ENCODE measurements at places on chromosomes 13 and 19.

- H3K4me3 ChIP-seq, result no peak overlapping the region
- H3K4me1 ChIP-seq, result peaks cover 28% of the 10 kb centered on the region
- H3K36me3 ChIP-seq, result peaks cover 41% of the 10 kb centered on the region
- H3K27me3 ChIP-seq, result no peaks in the 10 kb centered on the region
- no peak overlapping the region for H3K27ac ChIP-seq
- peak; percentile 55 for DNase-seq
Observed at GRCh38 chr19:48990400-48990799, 2.7 kb downstream of the GYS1 start.

DNA sequence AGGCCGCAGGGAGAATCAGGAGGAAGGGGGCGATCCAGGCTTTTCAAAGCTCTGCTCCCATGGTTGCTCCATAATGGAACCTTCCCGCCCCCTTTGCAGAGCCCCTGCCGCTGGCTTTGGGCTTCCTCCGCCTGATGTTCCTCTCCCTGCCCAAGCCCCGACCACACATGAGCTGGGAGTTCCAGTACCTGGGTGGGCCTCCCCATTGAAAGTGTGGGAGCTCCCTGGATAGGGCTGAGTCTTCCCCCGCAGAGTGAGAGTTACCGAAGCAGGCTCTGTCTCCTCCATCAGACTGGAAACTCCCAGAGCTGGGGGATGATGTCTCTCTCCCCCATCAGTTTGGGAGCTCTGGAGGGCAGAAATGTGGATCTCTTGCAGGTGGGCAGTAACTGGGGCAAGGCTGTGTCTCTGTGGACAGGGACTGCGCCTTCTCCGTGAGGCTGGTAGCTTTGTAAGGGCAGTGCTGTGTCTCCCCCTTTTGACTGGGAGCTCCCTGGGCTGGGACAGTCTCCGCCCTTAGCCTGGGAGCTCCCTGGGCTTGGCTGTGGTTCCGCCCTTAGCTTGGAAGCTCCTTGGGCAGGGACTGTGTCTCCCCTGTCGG, 722 bp downstream of the DCAF15 start:
- peaks cover 6% of the 10 kb centered on the region for H3K4me1 ChIP-seq
- H3K36me3 ChIP-seq, result peaks cover 33% of the 10 kb centered on the region
- H3K27me3 ChIP-seq, result no peaks in the 10 kb centered on the region
- H3K4me3 ChIP-seq, result peak overlapping the region; percentile 98

GRCh38 chr19:18491995-18492953, 29.6 kb downstream of the ELL start:
- H3K27ac ChIP-seq, result no peak overlapping the region

GRCh38 chr19:4010808-4011110, 3.2 kb downstream of the PIAS4 start:
- peaks cover 37% of the 10 kb centered on the region for H3K4me1 ChIP-seq
- no peak overlapping the region for H3K27ac ChIP-seq
- no peak overlapping the region for H3K4me3 ChIP-seq
- no peaks in the 10 kb centered on the region for H3K27me3 ChIP-seq
- H3K36me3 ChIP-seq, result peaks cover 40% of the 10 kb centered on the region
- DNase-seq, result no peak

GRCh38 chr13:45522571-45522970, 57.8 kb downstream of the COG3 start:
- H3K4me1 ChIP-seq, result no peaks in the 10 kb centered on the region
- H3K27me3 ChIP-seq, result no peaks in the 10 kb centered on the region
- no peak overlapping the region for H3K27ac ChIP-seq
- DNase-seq, result no peak

- no peak for DNase-seq
- H3K36me3 ChIP-seq, result peaks cover 2% of the 10 kb centered on the region
- no peaks in the 10 kb centered on the region for H3K27me3 ChIP-seq
- H3K4me3 ChIP-seq, result no peak overlapping the region
- H3K4me1 ChIP-seq, result no peaks in the 10 kb centered on the region
Observed at GRCh38 chr13:45410001-45410400, 8.2 kb downstream of the SLC25A30 start.

GRCh38 chr13:30477346-30478195, 11.8 kb upstream of the HMGB1 start:
- H3K27me3 ChIP-seq, result no peaks in the 10 kb centered on the region
- peaks cover 10% of the 10 kb centered on the region for H3K4me1 ChIP-seq
- DNase-seq, result no peak
- H3K27ac ChIP-seq, result no peak overlapping the region
- no peak overlapping the region for H3K4me3 ChIP-seq

- no peaks in the 10 kb centered on the region for H3K27me3 ChIP-seq
- no peak overlapping the region for H3K27ac ChIP-seq
- H3K4me1 ChIP-seq, result peaks cover 18% of the 10 kb centered on the region
- peak; percentile 69 for DNase-seq
- H3K4me3 ChIP-seq, result no peak overlapping the region
Observed at GRCh38 chr19:33509774-33510173, 11.8 kb downstream of the PEPD start.

- no peaks in the 10 kb centered on the region for H3K36me3 ChIP-seq
- no peak overlapping the region for H3K27ac ChIP-seq
- H3K27me3 ChIP-seq, result no peaks in the 10 kb centered on the region
- DNase-seq, result no peak
- peaks cover 1% of the 10 kb centered on the region for H3K4me1 ChIP-seq
- H3K4me3 ChIP-seq, result no peak overlapping the region
Observed at GRCh38 chr13:40980461-40980860, 38.7 kb downstream of the ELF1 start.

DNA sequence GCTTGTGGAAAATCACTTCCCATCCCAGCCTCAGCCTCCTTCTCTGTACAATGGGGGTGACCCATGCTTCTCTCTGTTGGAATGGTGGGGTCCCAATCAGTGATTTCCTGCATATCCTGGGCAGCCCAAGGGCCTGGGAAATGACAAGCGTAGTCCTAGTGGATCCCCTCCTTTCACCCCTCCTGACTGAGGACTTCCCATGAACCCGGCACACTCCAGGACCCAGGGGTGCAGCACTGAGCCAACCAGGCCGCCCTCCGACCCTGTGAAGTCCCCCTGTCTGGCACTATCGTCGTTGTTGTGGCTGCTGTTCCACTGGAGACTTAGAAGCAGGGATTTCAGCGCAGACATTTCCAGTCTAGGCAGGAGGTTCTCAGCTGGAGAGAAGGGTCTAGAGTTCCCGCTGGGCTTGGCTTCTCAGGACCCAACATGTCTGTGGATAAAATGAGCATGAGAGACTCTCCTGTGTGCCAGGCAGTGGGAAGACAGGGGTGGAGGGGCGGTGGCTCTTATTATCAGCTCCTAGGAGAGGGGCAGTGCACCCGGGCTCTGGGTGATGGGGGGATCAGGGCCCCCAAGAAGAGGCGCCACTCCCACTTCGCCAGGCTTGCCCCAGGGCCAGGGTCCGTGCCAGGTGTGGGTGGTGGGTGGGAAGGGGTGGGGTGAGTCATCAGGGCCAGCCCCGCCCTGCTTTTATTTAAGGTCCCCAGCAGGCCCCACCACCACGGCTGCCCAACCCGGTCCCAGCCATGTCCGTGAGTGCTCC, at the start of gene LGALS7B:
Gene LGALS7B, plus strand, starts transcription at position 723 of the 766 bp plus-strand sequence. Its CDS starts 27 bp downstream, at position 750.
- H3K27me3 ChIP-seq, result no peaks in the 10 kb centered on the region
- no peak for DNase-seq
- no peak within 1 kb of the TSS for H3K27ac ChIP-seq
- no peaks in the 10 kb centered on the region for H3K36me3 ChIP-seq
- no peaks in the 10 kb centered on the region for H3K4me1 ChIP-seq
- no peak within 1 kb of the TSS for H3K4me3 ChIP-seq

DNA sequence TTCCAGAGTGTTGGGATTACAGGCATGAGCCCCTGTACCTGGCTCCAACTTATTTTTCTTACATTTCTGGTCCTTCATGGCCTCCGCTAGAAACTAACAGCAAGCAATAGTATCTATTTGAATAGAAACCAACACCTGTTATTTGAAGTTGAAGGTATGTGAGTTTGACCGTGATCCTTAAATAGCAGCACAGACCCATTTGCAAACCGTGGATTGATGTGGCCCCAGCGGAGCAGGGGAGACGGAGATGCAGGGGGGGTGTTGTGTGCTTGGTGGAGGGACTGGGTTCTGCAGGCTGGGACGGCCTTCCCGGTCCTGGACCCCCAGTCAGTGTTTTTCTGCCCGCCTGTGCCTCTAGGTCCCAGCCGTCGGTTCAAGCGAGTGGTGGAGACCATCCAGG, 16.9 kb downstream of the TMEM150B start:
- H3K27ac ChIP-seq, result no peak overlapping the region
- no peaks in the 10 kb centered on the region for H3K4me1 ChIP-seq
- no peak overlapping the region for H3K4me3 ChIP-seq
- H3K27me3 ChIP-seq, result no peaks in the 10 kb centered on the region
- DNase-seq, result no peak
- peaks cover 31% of the 10 kb centered on the region for H3K36me3 ChIP-seq

DNA sequence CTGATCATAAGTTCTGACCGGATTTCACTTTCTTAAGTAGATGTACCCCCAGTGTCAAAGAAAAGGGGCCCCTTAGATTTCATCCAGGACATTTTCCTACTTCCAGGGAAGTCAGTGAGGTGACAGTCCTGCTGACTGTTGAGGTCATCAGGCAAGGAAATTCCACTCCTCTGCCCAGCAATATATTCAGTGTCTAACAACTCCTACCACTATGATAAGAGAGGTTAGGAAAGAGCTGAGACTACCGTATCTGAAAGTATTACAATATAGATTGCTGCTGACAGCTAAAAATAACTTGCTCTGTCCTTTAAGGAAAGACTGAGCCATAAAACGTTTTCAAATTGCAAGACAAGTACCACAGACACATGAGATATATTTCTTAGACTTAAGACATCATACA, 325.1 kb downstream of the EFNB2 start:
- no peaks in the 10 kb centered on the region for H3K36me3 ChIP-seq
- H3K4me1 ChIP-seq, result no peaks in the 10 kb centered on the region
- DNase-seq, result no peak

DNA sequence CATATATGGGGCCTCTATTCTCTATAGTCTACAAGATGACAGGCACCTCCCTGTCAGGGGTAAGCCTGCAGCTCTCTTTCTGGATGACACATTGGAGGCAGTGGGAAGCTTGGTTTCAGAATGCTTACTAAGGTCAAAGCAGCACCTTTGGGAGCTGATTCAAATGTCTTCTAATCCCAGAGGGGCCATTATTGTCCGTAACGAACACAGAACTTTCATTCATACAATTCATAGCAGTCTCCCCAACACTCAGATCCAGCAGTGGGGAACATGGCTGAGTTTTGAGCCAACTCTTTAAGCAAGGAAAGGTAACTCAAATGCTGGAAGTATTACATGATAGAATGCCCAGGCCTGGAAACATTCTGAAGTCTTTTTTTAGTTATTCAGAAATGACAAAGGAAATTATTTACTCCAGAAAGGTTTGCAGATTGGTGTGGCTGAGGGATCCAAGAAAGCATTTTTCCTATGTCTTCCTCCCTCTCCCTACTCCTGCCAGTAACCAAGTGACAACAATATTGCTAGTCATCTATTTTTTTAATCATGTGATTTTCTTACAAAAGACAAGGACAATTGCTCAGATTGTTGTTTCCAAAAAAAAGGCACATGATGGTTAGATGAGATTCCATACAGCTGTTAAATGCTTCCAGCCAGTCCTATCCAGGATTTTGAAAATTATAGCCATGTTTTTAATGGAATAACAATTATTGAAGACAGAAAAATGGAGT, 118.7 kb downstream of the FOXO1 start:
- no peaks in the 10 kb centered on the region for H3K27me3 ChIP-seq
- DNase-seq, result no peak
- H3K27ac ChIP-seq, result no peak overlapping the region
- H3K4me1 ChIP-seq, result peaks cover 19% of the 10 kb centered on the region

- no peak overlapping the region for H3K4me3 ChIP-seq
- no peaks in the 10 kb centered on the region for H3K4me1 ChIP-seq
- peaks cover 7% of the 10 kb centered on the region for H3K36me3 ChIP-seq
- H3K27ac ChIP-seq, result no peak overlapping the region
- no peaks in the 10 kb centered on the region for H3K27me3 ChIP-seq
Observed at GRCh38 chr19:45554481-45554880, 30.1 kb downstream of the OPA3 start.

GRCh38 chr13:40792284-40793051, 3.1 kb downstream of the SLC25A15 start:
- H3K36me3 ChIP-seq, result peaks cover 13% of the 10 kb centered on the region
- no peak overlapping the region for H3K4me3 ChIP-seq
- DNase-seq, result no peak
- H3K27me3 ChIP-seq, result no peaks in the 10 kb centered on the region
- H3K4me1 ChIP-seq, result peaks cover 7% of the 10 kb centered on the region

DNA sequence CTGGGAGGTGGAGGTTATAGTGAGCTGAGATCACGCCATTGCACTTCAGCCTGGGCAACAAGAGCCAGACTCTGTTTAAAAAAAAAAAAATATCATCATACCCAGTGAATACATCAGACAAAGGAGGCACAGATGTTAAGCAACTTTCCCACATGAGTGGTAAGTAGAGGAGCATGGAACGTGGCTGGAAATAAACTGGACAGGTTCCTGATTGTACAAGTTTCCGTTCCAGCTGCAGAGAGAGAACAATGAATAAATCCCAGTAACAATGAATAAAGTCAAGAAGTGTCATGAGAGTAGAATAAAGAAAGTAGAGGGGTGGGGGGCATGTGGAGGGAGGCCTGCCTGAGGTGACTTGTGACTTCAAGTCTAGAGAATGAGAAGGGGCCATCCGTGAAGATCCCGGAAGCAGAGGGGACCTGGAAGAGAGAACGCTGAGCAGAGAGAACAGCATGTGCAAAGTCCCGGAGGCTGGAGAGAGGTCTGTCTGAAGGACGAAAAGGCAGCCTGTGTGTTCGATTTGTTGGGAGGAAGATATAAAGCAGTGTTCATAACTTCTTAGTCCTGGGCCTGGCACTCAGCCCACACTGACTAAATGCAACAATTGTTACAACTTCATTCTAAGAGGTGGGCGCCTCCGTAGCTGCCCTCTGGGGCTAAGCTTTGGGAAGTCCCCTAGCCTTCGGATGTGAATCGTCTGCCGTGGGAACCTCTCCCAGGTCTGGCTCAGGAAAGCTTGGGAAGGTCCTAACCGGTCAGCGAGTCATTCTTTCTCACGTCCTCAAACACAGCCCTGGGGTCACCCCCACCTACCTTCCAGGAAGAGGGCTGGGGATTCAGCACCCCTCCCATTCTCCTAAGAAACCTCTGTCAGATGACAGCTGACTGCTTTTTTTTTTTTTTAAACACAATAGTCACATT, 15.3 kb upstream of the ARHGEF18 start:
- no peak for DNase-seq
- H3K4me1 ChIP-seq, result no peaks in the 10 kb centered on the region
- no peaks in the 10 kb centered on the region for H3K36me3 ChIP-seq
- H3K27me3 ChIP-seq, result no peaks in the 10 kb centered on the region
- no peak overlapping the region for H3K27ac ChIP-seq

GRCh38 chr19:34224996-34225658, 29.2 kb upstream of the GARRE1 start:
- no peak overlapping the region for H3K27ac ChIP-seq
- no peaks in the 10 kb centered on the region for H3K27me3 ChIP-seq
- peaks cover 51% of the 10 kb centered on the region for H3K36me3 ChIP-seq
- no peak overlapping the region for H3K4me3 ChIP-seq

- no peak for DNase-seq
- H3K27ac ChIP-seq, result no peak overlapping the region
- no peak overlapping the region for H3K4me3 ChIP-seq
- H3K27me3 ChIP-seq, result no peaks in the 10 kb centered on the region
- H3K36me3 ChIP-seq, result no peaks in the 10 kb centered on the region
- H3K4me1 ChIP-seq, result no peaks in the 10 kb centered on the region
Observed at GRCh38 chr13:66014771-66015170, 1215.4 kb downstream of the PCDH9 start.

- DNase-seq, result peak; percentile 3
- no peaks in the 10 kb centered on the region for H3K27me3 ChIP-seq
- no peak overlapping the region for H3K27ac ChIP-seq
- H3K4me3 ChIP-seq, result no peak overlapping the region
- no peaks in the 10 kb centered on the region for H3K4me1 ChIP-seq
Observed at GRCh38 chr19:27776020-27776419, 1436.9 kb downstream of the UQCRFS1 start.

GRCh38 chr19:55447421-55448174, 4.5 kb upstream of the SHISA7 start:
- peak overlapping the region; percentile 44 for H3K4me3 ChIP-seq
- H3K27ac ChIP-seq, result no peak overlapping the region
- H3K4me1 ChIP-seq, result no peaks in the 10 kb centered on the region
- H3K27me3 ChIP-seq, result peaks cover 46% of the 10 kb centered on the region
- DNase-seq, result no peak
- no peaks in the 10 kb centered on the region for H3K36me3 ChIP-seq
